ENCODE measurements at places on chromosomes 11 and 22.

- DNase-seq: no peak
Observed at GRCh38 chr22:36767035-36767775, 8.7 kb downstream of the IFT27 start.

- no peak for DNase-seq
Observed at GRCh38 chr11:3124821-3125220, 40.3 kb downstream of the OSBPL5 start.

DNA sequence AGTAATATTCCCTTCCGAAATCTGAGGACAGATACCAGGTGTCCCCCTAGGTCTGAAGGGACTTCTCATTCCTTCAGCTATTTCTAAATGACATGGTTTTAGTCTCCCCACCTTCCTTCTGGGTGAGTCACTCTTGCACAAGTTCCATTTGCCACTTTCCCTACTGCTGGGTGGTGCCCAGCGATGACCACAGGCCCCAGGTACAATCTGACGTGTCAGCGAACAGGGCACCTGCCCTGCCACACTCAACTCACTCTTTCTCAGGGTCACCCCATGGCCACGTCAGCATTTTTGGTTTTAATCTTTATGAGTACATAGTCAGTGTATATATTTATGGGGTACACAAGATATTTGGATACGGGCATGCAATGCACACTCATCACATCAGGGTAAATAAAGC is 17.2 kb downstream of the POU2AF1 start:
- no peak for DNase-seq

DNA sequence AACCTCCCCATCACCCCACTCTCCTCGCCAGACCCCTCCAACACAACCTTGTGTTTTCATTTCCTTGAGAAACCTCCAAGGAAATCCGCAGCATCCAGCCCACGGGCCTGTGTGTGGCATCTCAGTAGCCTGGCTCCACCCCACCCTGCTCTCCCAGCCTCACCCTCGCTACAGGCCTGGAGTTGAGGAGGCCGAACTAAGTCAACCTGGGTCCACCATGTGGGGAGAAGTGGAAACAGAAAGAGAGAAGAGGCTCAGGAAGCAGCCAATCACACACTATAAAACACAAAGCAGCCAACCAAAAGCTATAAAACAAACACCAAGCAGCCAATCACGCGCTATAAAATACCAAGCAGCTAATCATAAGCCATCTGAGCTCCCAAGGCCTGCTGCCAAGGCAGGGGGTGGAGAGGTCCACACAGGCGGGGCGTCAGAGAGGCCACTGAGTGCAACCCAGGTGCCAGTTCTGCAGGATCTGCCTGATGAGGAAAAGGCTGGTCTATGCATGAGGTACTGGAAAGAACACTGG is 72.0 kb downstream of the MICAL3 start:
- no peak for DNase-seq

DNA sequence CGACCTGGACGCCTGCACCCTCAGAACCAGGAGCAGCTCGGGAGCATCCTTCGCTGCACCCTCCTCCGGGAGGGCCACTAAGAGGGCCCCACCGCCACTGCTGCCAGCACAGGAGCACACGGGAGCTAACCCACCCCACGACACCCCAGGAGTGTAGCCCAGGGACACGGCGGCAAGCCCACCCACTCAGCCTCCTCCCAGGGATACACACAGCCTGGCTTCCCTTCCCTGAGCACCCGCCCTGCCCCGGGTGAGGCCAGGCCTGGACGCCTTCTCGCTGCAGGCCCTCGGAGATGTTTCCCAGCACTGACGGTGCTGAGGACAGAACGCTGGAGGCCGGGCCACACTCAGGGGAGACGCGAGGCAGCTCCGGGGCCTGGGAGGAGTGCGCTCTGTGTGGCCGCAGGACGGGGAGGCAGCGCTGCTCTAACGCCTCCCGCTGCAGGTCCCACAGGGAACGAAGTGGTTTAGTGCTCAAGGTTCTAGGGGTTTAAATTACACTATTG is 190.4 kb downstream of the BRD1 start:
- DNase-seq: no peak

DNA sequence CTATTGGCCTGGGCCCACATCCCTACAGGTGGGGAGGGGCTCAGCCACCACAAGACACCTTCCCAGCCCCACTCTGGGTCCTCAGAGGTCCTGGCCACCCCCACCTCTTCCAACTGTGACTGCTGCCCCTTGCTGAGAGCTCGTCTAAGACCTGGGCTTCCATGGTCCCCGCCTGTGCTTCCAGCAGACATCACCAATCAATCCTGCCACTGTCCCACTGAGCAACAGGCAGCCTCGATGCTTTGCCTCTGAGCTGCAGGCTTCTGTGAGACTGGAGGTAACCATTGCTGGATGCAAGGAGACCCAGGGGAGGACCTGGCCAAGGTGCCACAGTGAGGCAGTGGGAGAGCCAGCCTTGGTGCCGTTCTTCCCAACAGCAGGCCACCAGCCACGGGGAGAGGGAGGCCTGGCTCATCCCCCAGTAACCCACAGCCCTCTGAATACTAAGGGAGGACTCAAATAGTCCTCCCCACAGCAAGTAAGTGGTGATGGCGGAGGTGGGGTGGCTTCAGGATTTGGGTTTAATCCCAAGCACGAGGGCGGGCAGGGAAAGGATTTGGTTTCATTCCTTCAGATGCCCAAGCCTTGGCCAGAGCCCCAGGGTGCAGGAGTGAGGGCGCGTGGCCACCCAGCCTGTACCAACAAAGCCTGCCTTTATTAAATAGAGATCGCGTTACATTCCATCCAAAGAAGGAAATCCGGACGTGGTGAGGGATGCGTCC is 5.5 kb upstream of the FADS3 start:
- DNase-seq: no peak

- no peak for DNase-seq
Observed at GRCh38 chr11:70097783-70098563, 19.9 kb downstream of the ANO1 start.

Data from T-helper 1 cell (primary cell).